CD4-positive, alpha-beta T cell treated with Interleukin-17A for 4 hours (primary cell): ENCODE measurements at places on chromosomes 5 and 9.

- no peak for DNase-seq
Observed at GRCh38 chr9:129038109-129038852, 1.9 kb downstream of the MIGA2 start.

- DNase-seq: no peak
Observed at GRCh38 chr9:33164138-33164809, 2.9 kb downstream of the B4GALT1 start.

DNA sequence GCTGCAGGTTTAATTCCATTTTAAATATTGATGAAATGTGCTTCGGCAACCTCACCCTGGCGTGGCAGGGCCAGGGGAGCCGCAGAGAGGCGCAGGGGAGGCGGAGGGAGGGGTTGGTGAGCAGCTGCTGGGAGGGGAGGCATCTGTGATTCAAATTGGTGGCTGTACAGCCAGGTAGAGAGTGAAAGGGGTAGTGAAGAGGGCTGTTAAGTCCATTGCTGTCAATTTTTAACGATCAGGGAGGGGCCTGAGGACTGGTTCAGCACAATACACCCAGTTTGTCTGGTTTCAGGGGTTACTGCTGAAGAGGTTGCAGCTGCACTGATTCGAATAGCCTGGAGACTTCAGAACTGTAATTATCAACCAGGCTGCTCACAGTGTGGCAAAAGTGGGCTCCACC is 31.3 kb downstream of the LHX6 start:
- DNase-seq: no peak

DNA sequence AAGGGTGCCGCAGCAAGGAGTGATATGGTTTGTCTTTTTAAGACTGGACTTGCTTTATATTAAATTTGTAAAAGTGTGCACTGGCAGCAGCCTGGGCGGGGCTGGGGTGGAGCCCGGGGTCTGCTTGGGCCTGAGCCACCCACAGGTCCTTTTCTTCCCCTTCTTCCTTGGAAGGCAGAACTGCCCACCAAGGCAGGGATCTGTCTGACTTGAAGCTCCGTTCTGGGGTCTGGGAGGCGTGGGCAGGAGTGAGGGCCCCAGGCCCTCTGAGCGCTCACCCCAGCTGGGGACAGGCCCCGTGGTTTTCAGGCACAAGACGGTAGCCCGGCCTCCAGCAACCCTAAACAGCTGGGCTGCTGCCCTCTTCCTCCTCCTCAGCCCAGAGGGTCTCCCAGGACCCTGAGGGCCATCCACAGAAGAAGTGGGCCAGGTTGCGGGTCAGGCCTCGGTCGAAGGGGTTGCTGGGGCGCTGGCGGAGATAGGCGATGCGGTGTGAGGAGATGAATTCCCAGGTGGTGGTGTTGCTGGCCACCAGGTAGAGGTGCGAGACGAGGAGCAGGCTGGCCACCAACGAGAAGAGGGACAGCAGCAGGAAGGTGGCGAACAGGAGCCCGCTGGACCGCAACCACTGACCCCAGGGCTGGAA is 3.0 kb downstream of the ZDHHC12 start:
- no peak for DNase-seq

GRCh38 chr9:27338527-27338903 is 41.6 kb upstream of the EQTN start:
- no peak for DNase-seq

- peak; percentile 58 for DNase-seq
Observed at GRCh38 chr9:136342181-136343120, 15.1 kb downstream of the GPSM1 start.
